ENCODE measurements at places on chromosomes 7 and 10. TPM values are rescaled to one million over a fixed set of nuclear protein-coding genes. Genes with fewer than 3 reads are reported as not detected.

DNA sequence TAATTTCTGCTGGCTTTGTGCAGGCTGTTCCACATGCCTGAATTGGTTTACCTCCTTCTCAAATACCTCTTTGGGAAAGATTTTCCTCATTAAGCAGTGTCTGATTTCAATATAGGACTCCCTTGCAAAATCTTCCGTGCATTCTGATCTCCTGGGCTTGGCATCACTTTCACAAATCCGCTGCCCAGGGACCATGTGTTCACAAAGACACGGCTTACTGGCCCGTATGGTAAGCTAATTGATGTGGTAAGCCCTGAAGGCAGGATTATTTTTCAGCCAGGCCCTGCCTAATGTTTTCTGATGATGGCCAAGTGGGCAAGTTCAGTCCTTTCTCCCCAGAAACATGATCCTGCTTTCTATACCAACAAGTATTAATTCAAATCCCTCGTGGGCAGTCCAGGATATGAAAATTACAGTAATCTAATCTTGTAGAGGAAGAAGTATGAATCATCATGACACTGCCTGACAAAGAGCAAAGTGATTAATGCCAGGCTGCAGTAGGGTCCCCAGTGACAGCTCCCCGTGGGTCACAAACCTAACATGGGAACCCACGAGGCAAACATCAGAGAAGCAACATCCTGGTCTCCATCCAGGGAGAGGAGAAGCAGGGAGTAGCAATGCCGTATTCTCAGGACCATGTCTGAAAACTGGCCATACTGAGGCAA lies 11.6 kb upstream of the SVIL start:
- DNase-seq: peak; percentile 87

DNA sequence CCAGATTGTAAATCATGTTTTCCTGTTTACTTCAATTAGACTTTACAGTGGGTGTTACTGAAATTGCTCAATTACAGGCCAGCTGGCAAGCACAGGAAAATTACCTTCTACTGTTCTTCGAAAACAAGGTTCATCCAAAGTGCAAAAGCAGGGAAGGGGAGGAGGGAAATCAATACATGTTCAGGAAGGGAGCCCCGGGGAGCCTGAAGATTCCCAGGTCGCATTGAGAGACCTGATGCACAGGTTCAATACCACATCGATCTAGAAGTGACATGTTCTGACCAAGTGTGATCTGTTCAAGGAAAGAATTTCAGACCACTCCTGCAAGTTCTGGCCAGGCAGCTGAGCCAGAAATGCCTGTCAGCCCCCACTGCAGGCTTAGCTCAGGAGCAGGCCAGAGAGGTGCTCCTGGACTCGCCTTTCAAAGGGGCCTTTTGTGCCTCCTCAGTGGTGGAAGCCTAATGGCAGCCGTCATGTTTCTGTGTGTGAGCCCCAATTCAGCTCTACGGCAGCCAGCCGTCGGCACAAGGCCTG lies 35.9 kb downstream of the FAM53B start:
- no peak for DNase-seq

- DNase-seq: no peak
These were observed 440 bp downstream of the CTNNA3 start for GRCh38 chr10:67695555-67695954.

DNA sequence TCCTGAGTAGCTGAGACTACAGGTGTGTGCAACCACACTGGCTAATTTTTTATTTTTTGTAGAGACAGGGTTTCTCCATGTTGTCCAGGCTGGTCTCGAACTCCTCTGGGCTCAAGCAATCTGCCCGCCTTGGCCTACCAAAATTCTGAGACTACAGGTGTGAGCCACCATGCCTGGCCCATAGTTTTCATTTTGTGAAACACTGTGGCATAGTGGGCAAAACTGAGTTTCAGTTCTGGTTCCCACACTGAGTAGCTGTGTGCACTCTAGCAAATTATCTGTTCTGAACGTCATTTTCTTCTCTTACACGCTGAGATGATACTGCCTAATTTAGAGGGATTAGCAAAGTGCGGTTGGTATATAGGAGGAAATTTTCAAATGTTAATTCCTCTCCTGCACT lies 13.5 kb downstream of the ATP5MK start:
- DNase-seq: no peak

GRCh38 chr7:40315277-40315676 lies 180.5 kb downstream of the SUGCT start:
- peak; percentile 93 for DNase-seq

DNA sequence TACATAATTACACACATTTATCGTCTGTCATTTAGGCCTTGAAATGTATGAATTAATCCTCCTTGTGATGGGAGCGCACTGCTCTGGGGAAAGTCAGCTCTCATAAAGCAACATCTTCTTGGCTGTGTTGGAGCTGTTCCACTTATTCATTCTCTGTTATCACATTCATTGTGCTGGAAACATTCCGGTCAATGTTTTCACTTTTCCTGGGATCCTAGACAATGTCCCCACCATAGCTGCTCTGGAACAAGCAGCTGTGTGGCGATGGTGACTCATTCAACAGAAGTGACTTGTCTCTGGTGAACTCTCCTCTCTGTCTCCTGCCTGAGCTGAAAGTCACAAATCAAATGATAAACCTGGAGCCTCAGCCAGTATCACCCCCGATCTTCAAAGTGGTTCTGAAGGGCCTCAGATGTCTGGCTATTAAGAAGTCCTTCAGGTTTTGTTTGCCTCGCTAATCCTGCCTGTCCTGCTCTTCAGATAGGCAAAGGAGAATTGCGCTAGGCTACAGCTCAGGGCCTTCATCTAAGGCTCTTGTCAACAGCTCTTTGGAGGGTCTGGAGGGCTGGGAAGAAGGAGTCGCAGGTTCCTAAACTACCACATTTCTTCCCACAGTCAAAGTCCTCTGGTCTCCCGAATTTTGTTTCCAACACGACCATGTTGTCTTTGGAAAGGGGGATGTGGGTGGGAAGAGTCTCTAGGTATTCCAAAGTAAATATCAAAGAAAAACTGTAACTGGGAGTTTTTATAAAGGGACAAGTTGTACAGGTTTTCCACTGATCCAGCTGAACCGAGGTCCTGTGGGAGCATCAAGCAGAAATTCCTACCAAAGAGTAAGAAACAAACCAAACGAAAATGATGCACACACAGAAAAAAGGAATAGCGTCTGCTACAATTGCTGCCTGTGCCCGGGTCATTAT lies 29.3 kb downstream of the KLF6 start:
- DNase-seq: peak; percentile 51

Gene CYP2C19
- not detected for total RNA-seq

GRCh38 chr7:139218173-139218572 lies 12.9 kb upstream of the UBN2 start:
- DNase-seq: no peak

DNA sequence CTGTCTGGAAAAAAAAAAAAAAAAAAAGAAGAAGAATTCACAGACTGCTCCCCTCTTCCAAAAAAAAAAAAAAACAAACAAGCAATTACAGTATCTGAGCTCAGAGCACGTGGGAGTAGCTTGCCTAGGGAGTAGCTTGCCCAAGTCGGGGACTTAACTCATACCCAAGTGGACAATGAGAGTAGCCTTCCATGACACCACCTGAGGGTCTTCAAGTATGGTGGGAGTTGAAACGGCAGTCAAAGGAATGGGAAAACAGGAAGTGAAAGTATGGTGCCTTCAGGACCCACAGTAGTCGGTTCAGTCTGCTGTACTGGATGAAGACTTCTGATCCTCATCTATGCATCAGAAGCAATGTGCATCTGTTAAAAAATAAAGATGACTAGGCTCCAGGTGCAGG lies 10.6 kb downstream of the VOPP1 start:
- no peak for DNase-seq

GRCh38 chr7:43931346-43931745 lies 5.1 kb downstream of the UBE2D4 start:
- DNase-seq: no peak

Gene WEE2
- total RNA-seq: not detected

GRCh38 chr10:22583683-22584082 lies 130.7 kb downstream of the PIP4K2A start:
- DNase-seq: no peak

Gene ANLN
- 373 TPM for total RNA-seq

- DNase-seq: no peak
These were observed 55.0 kb downstream of the CACNB2 start for GRCh38 chr10:18195060-18195799.

GRCh38 chr10:76026176-76026771 lies 594.9 kb downstream of the LRMDA start:
- no peak for DNase-seq

DNA sequence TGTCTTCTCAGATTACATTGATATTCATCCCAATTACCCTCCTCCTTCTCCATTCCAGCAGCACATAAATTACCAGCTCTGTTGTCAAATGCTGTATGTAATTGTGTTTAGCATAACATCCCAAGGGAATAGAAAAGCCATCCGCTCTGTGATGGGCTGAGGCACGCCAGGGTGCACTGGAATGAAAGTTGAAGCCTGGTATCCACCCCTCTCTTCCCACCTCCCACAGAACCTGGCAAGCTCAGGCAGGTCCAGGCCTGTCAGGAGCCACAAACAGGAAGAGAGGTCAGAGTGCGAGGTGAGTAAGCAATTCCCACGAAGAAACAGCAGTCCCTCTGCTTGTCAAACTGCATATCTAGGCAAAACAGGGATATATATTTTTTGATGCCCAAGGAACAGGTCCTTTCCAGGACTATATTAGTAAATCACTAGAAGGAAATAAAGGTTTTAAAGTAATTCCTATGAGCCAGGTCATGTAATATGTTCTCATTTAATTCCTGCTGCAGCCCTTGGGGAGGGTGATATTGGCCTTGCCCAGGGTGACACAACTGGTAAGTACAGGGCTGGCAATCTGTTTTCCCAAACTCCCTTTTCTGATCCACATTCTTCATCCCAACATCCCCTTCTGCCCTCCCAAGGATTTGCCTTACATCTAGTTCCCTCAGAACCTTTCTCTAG lies 155.6 kb upstream of the GHITM start:
- peak; percentile 15 for DNase-seq

Gene PRRT4
- total RNA-seq: not detected

GRCh38 chr7:3154881-3155494 lies 111.3 kb upstream of the CARD11 start:
- peak; percentile 53 for DNase-seq

Gene CALHM3
- total RNA-seq: not detected

Gene LIPF
- total RNA-seq: not detected

- no peak for DNase-seq
These were observed 44.9 kb downstream of the POLR1F start for GRCh38 chr7:19663816-19664462.

Gene CDC14C
- 0.32 TPM for total RNA-seq

GRCh38 chr10:26468291-26468690 lies 30.1 kb downstream of the APBB1IP start:
- no peak for DNase-seq

Gene AGMO
- not detected for total RNA-seq

Gene RRP12
- total RNA-seq: 32.8 TPM

- DNase-seq: peak; percentile 29
These were observed 87.5 kb upstream of the GJD4 start for GRCh38 chr10:35517431-35518181.

DNA sequence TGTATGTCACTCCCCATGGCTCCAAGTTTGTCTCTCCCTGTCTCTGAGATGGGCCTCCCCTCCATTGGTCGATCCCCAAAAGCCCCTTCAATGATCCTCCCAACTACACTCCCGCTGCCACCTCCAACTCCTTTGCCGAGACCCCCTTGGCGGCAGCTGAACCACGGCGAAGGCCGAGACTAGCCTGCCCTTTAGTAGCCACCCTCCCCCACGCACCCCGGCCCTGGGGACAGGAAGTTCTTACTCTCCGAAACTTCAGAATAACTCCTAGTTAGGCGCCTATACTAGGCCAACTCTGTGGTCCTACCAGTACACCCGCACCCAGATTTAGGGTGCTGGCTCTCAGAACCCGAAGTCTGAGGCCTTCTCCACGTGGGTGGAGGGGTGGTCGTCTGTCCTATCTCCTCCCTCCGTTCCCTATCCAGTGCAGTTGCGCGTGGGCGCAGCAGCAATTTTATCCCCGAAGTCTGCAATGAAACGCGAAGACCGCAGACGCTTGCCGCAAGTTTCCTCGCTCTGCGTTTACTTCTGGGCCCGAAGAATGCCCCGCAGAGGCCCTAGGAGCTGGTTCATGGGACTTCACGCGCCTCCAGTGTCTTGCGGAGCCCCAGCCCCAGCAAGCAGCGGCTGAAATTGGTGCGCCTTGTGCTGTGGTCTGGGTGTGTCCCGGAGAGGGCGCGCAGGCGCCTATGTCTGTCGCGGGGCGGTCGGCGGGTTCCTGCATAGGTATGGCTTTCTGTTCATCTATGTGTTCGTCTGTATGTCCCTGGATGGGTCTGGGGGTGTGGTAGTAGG lies 82.6 kb upstream of the SLF2 start:
- DNase-seq: no peak

- DNase-seq: peak; percentile 94
These were observed 108.1 kb upstream of the FAM133B start for GRCh38 chr7:92698237-92698841.

- no peak for DNase-seq
These were observed 6.1 kb upstream of the RBM17 start for GRCh38 chr10:6082496-6083395.

- DNase-seq: no peak
These were observed 2.6 kb downstream of the SMURF1 start for GRCh38 chr7:99141334-99141733.

Gene CLEC2L
- total RNA-seq: not detected

Gene CFAP70
- total RNA-seq: 0.45 TPM

Gene ZP3
- total RNA-seq: not detected

Gene EFCAB10
- total RNA-seq: not detected

Gene NRAP
- not detected for total RNA-seq

- DNase-seq: peak; percentile 77
These were observed 444.3 kb downstream of the AUTS2 start for GRCh38 chr7:70042533-70042932.

Gene ADARB2
- total RNA-seq: 0.11 TPM

Gene TMEM178B
- total RNA-seq: 0.34 TPM

DNA sequence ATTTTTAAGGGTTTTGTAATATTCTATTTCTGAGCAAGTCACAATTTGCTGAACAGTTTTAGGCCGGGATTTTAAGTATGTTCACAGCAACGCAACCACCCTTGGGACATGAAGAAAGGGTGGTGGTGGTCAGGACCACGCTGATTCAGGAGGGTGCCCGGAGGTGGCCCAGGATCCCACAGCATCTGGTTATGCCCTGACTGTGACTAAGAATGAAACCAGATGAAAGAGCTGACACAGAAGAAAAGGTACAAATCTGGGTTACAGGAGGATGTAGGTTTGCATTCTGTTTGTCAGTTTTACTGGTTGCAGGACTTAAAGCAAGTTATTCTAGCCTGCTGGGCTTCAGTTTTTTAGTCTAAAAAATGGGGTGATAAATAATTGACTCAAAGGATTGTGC lies 279.7 kb downstream of the CCSER2 start:
- no peak for DNase-seq

DNA sequence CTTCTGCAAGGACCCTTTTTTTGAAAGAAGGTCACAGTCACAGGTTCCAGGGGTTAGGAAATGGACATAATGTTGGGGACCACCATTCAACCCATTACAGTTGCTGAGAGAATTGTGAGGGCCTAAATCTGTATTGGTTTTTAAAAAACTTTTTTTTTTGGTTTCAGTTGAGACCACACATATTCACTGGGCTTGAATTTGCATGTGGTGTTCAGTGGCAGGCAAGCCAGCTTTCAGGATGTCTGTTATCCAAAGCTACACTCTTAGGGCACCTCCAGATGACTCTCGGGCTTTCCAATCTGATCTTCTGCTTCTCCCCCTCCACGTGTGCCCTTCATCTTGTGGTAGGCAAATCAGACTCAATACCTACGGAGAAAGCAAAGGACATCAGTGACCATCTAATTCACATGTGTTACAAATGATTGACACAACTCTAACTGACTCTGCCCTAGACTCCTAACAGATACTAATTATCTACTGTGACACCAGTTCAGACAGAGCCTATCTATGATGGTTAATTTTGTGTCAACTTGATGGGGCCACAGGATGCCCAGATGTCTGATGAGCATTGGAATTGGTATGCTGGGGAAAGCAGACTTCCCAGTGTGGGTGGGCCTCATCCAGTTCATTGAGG lies 93.3 kb upstream of the ELMO1 start:
- no peak for DNase-seq

Gene SPDYE2B
- not detected for total RNA-seq

Measured in LHCN-M2 (cell line).